ENCODE measurements at places on chromosomes 7 and 10. TPM values are rescaled to one million over a fixed set of nuclear protein-coding genes. Genes with fewer than 3 reads are reported as not detected.

- H3K27me3 ChIP-seq: no peaks in the 10 kb centered on the region
- peaks cover 2% of the 10 kb centered on the region for H3K36me3 ChIP-seq
- H3K4me1 ChIP-seq: no peaks in the 10 kb centered on the region
- H3K27ac ChIP-seq: no peak overlapping the region
Observed at GRCh38 chr7:38727184-38727940, 96.2 kb upstream of the AMPH start.

The NPFFR1 gene
- not detected for total RNA-seq

- DNase-seq: peak; percentile 45
- no peaks in the 10 kb centered on the region for H3K36me3 ChIP-seq
- peaks cover 4% of the 10 kb centered on the region for H3K27me3 ChIP-seq
- H3K27ac ChIP-seq: no peak overlapping the region
Observed at GRCh38 chr7:113710310-113711096, 208.3 kb downstream of the PPP1R3A start.

- DNase-seq: no peak
- H3K4me1 ChIP-seq: peaks cover 4% of the 10 kb centered on the region
- H3K27me3 ChIP-seq: no peaks in the 10 kb centered on the region
- no peak overlapping the region for H3K4me3 ChIP-seq
Observed at GRCh38 chr10:42888504-42889095, 106.0 kb downstream of the BMS1 start.

The HKDC1 gene
- not detected for total RNA-seq

The TRIM4 gene
- total RNA-seq: 8.9 TPM

- peaks cover 11% of the 10 kb centered on the region for H3K36me3 ChIP-seq
- no peaks in the 10 kb centered on the region for H3K27me3 ChIP-seq
- no peak for DNase-seq
- H3K4me3 ChIP-seq: no peak overlapping the region
Observed at GRCh38 chr10:110044681-110045080, 36.9 kb downstream of the ADD3 start.

DNA sequence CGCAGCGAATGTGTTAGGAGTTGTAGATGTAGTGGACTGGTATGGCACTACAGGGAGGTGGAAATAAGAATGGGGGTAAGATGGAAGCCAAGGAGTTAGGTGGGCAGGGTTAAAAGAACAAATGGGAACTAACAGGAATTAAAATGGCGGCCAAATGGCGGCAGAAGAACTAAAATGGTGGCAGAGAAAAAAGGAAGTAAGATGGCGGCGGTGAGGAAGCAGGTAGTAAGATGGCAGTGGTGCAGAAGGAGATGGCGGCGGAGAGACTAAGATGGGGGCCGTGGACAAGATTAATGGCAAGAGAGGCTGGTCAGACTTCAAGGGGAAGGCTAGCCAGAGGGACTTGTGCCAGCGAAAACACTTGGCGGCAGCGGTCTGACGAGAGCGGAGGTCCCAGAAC lies 44.5 kb downstream of the ZNF138 start:
- H3K36me3 ChIP-seq: peaks cover 41% of the 10 kb centered on the region
- DNase-seq: no peak
- no peaks in the 10 kb centered on the region for H3K27me3 ChIP-seq
- H3K27ac ChIP-seq: no peak overlapping the region
- no peak overlapping the region for H3K4me3 ChIP-seq
- no peaks in the 10 kb centered on the region for H3K4me1 ChIP-seq

DNA sequence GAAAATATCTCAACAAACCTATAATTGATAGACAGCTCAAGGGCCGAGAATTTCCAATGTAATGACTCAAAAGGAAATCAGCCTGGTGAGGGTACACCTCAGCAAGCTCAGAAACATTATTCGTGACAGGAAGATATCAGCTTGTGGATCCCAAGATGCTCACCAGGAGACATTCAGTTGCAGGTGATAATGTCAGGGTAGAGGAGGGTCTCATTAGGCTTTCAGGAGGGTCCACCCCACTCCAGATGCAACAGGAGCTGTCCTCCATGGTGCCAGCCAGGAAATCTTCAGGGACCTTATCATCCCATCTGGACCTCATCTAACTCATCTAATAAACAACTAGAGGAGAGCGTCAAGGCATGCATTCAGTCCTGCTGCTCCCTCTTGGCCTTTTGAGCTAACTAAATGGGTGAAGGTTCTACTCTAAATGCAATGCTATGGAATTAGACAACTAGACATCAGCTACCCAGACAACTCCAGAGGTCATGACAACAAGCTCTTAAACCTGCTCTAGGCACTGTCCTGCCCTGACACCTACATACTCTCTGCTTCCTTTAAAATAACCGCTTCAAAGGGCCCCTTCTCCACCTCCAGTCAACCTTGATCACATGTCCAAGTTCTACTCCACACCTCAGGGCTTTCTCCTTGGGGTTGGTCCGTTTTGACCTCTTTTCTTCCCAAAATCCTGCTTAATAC lies 4.3 kb upstream of the GIMAP5 start:
- H3K4me3 ChIP-seq: no peak overlapping the region
- H3K27me3 ChIP-seq: peaks cover 22% of the 10 kb centered on the region
- no peak for DNase-seq
- no peak overlapping the region for H3K27ac ChIP-seq
- no peaks in the 10 kb centered on the region for H3K36me3 ChIP-seq

DNA sequence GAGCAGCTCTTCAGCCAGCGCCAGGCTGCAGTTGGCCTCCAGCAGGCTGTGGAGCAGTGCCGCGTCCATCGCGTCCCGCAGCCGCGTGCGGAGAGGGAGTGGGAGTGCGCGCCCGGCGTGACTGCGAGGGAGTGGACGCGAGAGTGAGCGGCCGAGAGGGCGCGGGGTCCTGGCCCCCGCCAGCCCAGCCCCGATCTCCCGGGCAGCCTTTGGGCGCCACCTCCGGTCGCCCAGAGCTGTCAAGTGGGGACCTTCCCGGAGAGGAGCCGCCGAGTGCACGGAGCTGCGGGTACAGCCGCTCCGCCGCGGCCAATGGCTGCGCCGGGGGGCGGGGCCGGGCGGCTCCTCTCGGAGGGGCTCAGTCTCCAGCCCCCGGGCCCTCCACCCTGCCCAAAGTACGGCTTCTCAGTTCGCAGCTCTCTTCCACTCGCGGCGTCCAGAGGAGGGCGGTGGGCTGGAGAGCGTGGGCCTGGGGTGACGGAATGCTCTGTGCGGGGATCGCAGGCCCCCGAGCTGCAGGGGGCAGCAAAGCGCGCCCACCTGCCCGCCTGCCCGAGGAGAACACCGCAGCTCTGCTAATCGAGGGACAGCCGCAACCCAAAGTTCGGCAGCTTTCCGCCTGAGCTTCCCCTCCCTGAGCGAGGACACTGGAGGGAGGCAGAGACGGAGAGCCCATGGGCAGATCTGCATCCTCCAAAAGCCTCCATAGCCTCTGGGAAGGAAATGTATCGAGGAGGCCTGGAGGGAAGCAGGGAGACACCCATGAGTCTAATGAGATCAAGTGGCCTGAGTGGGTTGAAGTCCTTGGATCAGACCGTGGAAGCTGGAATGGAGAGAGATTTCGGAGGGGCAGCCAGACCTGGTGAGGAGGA lies at the start of gene CRHR2:
Gene CRHR2, minus strand, starts transcription at position 245 of the 872 bp plus-strand sequence. Its CDS starts 176 bp downstream, at position 69.
- no peak within 1 kb of the TSS for H3K27ac ChIP-seq
- peak; percentile 31 for DNase-seq
- H3K27me3 ChIP-seq: peaks cover 74% of the 10 kb centered on the region
- H3K4me3 ChIP-seq: peak within 1 kb of the TSS; percentile 84
- no peaks in the 10 kb centered on the region for H3K36me3 ChIP-seq
- peaks cover 12% of the 10 kb centered on the region for H3K4me1 ChIP-seq

DNA sequence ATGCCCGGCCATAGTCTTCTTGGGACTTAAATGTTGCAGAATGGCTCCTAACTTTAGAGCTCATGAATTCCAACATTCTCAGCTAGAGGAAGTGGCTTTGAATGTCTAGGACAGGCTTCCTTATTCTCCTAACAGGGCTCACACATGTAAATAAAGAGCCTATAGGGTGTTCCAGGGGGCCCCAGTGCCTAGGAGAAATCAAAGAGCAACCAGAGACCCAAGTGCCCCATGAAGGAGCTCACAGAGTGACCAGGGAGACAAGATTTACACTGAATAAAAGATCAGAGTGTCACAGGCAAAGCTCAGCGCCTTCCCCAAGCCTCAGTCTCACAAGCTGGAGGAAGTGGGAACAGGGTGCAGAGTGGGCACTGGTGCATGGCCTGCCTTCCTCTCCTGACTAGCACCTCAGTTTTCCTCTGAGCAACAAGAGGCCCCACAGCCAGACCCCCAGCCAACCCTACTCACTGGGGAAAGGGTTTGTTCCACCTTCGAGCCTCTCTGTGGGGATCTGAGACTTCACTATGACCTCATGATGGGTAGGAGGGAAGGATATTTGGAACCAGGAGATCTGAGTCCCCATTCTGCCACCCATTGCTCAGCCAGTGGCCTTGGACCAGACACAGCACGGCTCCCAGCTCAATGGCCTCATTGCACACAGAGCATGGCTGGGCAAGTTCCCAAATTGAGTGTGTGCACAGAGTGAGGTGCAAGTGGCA lies 16.0 kb downstream of the TMEM273 start:
- no peak overlapping the region for H3K4me3 ChIP-seq
- no peaks in the 10 kb centered on the region for H3K36me3 ChIP-seq
- H3K27me3 ChIP-seq: no peaks in the 10 kb centered on the region
- DNase-seq: no peak

The CALML5 gene
- total RNA-seq: not detected

DNA sequence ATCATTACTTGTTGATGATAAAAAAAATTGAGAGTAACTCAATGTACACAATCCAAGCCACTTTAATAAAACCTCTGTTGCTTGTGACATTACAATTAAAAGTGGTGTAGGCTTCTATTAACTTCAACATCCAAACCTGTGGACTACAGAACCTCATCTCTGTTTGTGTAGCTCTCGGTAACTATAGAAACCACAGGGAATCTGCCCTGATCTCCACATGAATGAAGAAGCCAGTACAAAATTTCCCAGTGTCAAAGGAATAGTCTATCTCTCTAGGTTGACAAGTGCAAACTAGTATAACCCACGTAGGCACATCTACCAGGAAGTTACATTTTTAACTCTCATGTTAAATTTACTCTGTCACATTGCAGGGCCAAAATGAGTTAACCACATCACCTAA lies 204.3 kb downstream of the CHCHD3 start:
- H3K4me3 ChIP-seq: no peak overlapping the region
- no peaks in the 10 kb centered on the region for H3K27me3 ChIP-seq
- peaks cover 37% of the 10 kb centered on the region for H3K4me1 ChIP-seq
- H3K27ac ChIP-seq: no peak overlapping the region

Measured in neural crest cell (in vitro differentiated cells).